ACHN (cell line): ENCODE measurements at places on chromosomes 3 and 15.

GRCh38 chr15:80159811-80160569 is 7.2 kb downstream of the FAH start:
- no peak for DNase-seq

- DNase-seq, result peak; percentile 58
These were observed 115.0 kb upstream of the VEPH1 start for GRCh38 chr3:157618075-157618760.

DNA sequence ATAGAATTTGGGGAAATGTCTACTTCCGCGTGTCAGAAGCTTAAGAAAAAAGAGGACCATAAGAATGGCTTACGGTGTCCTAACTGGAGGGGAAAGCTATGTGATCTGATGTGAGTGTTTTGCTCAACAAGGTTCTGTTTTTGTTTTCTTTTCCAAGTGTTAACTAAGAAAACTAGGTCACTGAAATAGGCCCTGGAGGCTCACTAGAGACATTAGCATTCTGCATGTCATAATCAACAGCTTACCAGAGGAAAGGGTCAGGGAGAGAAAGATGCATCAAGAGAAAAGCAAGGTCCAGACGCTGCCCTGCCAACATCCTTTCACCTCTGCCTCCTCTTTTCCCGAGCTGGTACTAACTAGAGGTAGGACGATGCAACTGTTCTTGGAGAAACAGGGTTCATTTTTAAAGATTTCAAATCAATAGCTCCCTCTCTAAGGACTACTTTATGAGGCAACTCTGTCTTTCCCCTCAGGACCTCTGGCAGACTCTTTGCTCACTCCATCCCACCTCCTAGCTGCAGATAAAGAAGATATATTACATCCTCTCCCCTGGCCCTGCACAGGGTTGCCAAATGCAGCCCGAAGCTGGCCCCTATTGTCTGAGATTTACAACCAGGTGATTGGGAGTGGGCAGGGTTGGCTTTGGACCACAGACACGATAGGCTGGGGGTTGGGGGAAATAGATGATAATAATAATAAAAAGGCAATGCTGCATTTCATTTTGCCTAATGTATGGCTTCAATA is 209.9 kb upstream of the SLC2A2 start:
- DNase-seq, result no peak

- no peak for DNase-seq
These were observed 38.4 kb downstream of the SLCO3A1 start for GRCh38 chr15:91891788-91892345.

DNA sequence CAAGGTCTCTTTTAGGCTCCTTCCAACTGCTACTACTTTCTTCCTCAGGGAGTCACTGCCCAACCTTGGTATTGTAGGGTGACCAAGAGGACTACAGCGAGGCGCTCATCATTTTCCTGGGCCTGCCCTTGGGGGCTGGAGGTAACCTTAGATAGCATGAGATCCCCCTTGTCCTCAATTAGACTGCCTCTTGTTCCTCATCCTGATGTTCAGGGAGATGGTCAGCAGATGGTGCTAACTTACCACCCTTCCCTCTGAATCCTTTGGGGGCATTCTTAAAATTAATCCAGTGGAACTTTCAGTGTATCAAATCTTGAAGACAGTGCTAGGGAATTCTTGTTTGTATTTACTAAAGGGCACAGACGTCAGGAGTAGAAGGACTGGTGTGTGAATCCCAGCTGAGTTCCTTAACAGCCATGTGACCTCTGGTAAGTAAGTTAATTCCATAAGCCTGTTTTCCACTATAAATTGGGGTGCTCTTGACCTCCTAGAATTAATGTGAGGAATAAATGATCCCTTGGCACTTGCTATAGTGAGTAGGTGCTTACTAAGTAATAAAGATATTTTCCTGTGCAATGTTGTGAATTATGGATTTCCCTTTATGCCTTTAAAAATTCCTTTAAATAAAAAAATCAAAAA is 4.1 kb upstream of the CLPX start:
- DNase-seq, result peak; percentile 54

DNA sequence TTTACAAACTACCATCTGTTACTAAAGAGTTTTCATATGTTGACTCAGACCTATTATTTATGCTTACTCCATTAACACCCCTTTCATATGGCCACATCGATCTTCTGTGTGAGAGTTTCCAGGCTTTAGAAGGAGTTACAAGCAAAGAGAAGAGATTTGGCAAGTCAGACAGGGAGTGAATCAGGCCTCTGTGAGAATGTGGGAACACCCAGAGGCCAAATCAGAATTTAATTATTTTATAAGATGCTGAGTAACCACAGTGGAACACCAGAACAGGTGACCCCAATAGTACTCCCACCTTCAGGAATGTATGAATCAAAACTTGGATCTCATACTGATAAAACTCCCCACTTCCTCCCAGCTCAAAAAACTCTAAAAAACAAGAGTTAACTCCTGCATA is 42.0 kb downstream of the IFT57 start:
- DNase-seq, result no peak

GRCh38 chr3:16482194-16482769 is 31.2 kb downstream of the RFTN1 start:
- DNase-seq, result no peak

- DNase-seq, result no peak
These were observed 97.1 kb upstream of the NR2E3 start for GRCh38 chr15:71713191-71713809.

- DNase-seq, result no peak
These were observed at the start of gene PCSK6 for GRCh38 chr15:101489599-101490407. Gene PCSK6, minus strand, starts transcription at chr15:101489707. Its CDS starts 37 bp downstream, at chr15:101489670.

DNA sequence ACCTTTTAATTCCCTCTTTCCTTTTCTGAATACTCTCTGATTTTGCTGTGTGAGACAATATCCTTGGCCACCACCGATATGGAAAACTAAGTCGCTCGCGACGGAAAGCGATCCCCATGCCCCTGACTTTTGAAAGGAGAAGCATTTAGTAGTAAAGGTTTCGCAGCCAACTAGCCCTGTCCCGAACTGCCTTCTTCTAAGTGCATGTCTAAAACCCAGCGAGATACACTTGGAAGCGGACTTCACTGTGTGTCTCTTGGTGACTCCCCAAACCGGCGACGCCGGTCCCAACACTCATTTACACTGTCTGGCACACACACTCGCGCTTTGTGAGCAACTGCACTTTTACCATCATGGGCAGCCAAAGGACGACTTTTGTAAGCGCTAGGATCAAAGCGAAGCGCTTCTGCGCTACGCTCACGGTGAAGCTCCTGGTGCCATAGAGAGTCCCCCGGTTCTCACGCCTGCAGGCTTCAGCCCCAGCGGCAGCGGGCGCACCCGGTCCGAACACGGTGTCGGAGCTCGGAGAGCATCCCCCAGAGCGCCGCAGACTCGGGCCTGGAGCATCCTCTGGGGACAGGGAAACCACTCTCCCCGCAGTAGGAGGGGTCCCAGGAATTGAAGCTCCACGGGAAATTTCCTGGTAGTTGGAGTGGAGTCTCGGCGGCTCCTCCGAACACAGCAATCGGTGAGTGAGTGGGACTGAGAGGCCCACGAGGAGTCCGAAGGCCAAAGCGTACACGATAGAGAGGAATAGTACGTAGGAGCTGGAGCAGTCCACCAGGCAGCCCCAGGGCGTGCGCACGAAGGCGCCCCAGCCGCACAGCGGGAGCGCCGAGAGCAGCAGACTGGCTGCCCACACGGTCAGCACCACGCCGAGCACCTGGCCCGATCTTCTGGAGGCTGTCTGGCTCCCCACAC is 1.4 kb downstream of the GPR149 start:
- no peak for DNase-seq

- peak; percentile 43 for DNase-seq
These were observed 251.5 kb downstream of the CLSTN2 start for GRCh38 chr3:140186421-140186920.

DNA sequence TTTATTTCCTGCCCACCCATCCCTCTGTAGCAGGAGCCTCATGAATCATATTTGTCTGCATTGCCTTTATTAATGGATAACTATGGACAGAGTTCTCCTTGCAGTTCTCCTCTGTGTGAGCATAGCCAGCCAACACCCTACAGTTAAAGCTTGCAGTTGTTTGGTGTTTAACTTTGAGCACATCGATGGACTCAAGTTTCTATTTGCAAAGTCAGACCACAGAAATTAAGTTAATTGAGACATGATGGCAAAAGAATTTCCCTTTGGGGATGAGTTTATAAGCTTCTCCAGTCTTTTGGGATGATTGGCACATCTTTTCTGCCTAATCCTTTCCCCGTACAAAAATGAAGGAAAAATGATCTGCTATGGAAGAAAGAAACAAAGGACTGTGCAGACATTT is 398.9 kb upstream of the THBS1 start:
- peak; percentile 67 for DNase-seq

- DNase-seq, result no peak
These were observed 3.7 kb downstream of the SLCO3A1 start for GRCh38 chr15:91857224-91857585.

DNA sequence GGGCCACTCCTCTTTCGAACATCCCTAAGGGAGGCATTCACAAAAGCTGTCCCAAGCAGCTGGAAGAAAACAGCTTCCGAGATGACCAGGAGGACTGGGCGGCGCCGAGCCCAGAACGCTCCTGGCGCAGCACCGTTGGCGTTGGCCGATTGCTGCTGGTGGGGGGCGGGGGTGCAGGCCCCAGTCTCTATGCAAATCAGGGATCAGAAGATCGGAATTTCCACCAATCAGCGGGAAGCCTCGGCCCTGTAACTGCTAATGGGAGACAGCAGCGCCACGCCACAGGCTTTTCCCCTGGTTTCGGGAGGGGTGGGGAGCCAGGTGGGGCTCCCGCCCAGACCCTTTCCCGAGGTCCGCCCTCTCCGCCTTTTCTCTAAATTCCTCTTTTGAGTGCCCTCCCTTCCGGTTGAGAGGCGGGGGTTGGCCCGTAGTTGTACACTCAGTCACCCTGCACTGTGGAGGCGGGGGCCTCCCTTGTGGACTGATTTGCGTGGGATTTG is 27.0 kb downstream of the HMCES start:
- DNase-seq, result peak; percentile 95

- DNase-seq, result peak; percentile 78
These were observed 18.1 kb upstream of the SLC22A13 start for GRCh38 chr3:38247366-38248035.

DNA sequence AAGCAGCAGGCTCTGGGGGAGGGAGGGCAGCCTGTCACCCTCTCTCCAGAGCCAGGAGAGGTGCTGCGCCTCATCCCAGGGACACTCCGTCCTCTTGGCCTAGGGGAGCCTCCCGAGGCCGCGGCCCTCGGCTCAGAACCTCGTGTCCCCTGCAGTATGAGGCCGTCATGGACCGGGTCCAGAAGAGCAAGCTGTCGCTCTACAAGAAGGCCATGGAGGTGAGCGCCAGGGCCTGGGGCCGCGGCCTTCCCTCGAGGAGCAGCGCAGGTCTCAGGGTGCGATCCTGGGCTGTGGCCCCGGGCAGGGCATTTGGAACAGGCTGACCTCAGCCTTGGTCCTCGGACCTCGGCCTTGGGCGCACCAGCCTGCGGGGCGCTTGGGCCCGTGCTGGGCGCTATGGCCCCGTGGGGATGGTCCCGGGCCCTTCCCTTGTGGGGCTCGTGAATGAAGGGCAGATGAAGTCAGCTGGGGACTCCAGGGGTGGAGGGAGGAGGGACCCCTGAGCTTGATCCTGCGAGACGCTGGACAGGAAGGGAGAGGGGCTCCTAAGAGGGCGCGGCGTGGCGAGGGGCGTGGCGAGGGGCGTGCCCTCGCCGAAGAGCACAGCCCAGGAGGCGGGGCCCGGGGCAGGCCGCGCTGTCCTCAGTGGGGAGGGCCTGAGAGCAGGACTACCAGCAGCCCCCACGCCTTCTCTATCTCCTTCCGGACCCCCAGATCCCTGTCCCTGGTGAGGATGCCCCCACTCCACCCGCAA is 32.9 kb downstream of the PSTPIP1 start:
- no peak for DNase-seq

DNA sequence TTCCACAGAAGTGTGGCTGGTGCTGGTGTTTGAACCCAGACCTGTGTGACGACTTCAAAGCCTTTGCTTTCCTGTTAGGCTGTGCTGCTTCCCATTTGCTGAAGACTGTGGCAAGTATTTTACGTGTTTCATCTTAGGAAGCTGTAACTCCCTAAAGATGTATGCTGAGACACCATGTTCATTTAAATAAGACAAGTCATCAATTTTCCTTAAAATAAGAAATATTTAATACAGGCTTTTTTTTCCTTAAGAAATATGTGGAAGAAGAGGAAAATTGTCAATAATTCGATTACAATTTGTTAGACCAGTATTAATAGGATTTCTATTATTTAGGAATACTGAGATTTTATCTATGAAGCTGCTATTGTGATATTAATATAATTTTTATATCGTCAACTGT is 58.4 kb downstream of the LMLN start:
- DNase-seq, result no peak

DNA sequence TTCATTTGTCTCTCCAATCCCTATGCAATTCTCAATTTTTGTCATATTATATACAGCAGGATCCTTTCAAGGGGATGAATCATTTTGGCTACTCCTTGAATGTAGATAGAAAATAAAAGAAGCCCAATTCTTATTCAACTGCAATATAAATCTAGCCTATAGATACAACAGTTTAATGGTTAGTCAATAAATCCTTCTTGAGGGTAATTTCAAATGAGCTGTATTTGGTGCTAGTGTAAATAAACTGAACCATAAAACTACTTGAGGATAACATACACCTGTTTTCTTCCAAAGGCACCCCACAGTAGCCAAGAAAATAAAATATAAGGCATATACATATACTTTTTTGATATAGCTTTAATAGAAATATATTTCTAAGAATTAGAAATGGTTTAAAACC is 830.3 kb downstream of the ROBO1 start:
- DNase-seq, result no peak
